Activated T-cell treated with anti-CD3 and anti-CD28 coated beads, Interleukin-2, amount 50 U/mL, for 72 hours (primary cell): ENCODE measurements at places on chromosomes 16 and 17. TPM values are rescaled to one million over a fixed set of nuclear protein-coding genes. Genes with fewer than 3 reads are reported as not detected.

The MAZ gene
- total RNA-seq: 329 TPM

GRCh38 chr16:88631384-88631783 is 7.0 kb upstream of the IL17C start:
- DNase-seq: no peak

GRCh38 chr16:17414421-17414820 is 56.3 kb downstream of the XYLT1 start:
- peak; percentile 55 for DNase-seq

DNA sequence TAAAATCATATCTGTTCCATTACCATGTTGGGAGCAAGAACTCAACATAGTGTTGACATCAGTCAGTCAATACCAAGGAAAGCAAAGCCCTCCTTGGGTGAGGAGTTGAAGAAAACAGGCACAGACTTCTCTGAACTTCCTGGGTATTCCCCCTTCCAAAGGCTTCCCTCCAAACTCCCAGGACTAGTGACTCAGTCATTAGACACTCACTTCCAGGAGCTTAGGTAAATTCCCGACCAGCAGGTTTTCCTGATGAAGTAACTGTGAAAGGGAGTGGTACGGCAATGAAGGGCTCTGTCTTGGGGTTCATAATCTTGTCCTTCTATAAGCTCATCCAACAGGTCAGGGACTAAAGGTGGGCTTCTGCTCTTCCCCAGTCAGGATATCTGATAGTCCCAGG is 293.8 kb upstream of the AXIN2 start:
- DNase-seq: no peak

DNA sequence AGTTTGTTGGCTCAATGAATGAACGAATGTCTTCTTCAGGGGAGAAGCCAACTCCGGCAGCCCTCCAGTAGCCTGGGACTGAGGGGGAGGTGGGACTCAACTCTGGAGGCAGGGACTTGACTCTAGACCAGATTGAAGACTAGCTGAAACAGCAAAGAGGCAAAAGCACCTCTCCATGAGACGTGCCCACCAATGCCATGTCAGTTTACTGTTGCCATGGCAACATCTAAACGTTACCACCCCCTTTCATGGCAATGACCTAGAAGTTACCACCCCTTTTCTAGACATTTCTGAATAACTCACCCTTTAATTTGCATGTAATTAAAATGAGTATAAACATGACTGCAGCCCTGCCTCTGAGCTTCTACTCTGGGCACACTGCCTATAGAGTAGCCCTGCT is 91.8 kb downstream of the ASIC2 start:
- DNase-seq: no peak

The CD300LB gene
- not detected for total RNA-seq

DNA sequence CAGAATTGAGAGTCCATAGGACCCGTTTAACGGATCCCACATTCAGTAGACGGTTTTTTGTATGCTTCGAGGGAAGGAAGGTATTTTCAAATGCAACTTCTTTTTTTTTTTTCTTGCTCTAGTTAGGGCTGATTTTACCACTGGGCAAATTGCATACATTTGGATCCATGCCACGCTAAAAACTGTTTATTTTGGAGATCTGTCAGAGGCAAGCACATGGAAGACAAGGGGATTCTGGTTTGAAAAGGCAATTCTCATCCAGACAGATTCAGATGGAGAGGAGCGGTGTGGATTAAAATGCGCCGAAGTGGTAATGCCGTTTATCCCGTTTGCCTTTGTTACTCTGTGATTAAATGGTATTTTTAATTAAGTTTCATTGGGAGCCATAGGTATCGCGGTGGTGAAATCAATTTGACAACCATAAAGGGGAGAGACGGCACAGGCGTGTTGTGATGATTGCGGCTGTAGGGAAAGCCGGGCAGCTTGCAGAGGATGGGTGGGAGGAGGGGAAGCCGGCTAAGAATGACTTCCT is 170.4 kb downstream of the IRX3 start:
- DNase-seq: no peak

The HSD17B2 gene
- not detected for total RNA-seq

The ABCC6 gene
- total RNA-seq: not detected

The CRYBA1 gene
- not detected for total RNA-seq

GRCh38 chr17:45234641-45235415 is 13.1 kb downstream of the FMNL1 start:
- DNase-seq: peak; percentile 59

The NPIPA3 gene
- total RNA-seq: 3.1 TPM

GRCh38 chr16:88430524-88431446 is 22.3 kb upstream of the ZFPM1 start:
- peak; percentile 68 for DNase-seq

DNA sequence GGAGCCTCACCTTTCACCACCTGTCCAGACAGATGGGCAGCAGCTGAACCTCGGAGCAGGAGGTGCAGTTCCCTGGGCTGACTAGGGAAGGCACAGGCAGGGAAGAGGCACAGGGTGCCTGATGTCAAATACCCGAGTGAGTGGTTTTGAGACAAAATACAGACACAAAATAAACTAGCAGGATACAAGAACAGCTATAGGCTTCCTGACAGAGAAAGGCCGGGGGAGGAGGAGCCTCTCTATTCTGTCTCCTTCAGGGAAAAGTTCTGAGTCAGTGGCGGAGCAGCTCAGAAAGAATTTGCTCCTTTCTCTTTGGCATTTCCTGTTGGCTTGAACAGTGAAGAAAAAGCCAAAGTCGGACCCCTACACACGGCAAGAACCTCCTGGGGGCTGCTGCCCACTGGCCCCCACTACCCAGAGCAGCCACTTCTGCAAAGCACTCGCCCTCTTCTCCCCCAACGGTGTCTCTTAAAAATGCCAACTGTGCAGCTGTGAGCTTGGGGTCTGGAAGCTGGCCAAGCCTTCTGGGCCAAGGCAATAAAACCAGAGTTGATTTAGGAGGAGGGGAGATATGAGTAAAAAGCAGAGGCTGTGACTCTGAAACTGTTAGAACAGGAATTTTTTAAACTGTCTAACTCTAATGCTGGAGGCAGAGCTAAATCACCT is 14.4 kb upstream of the FAAP100 start:
- no peak for DNase-seq

The ADAD2 gene
- 0.43 TPM for total RNA-seq

The NLRC5 gene
- 239 TPM for total RNA-seq

- DNase-seq: peak; percentile 67
These were observed 521 bp downstream of the ATMIN start for GRCh38 chr16:81035975-81036750.

DNA sequence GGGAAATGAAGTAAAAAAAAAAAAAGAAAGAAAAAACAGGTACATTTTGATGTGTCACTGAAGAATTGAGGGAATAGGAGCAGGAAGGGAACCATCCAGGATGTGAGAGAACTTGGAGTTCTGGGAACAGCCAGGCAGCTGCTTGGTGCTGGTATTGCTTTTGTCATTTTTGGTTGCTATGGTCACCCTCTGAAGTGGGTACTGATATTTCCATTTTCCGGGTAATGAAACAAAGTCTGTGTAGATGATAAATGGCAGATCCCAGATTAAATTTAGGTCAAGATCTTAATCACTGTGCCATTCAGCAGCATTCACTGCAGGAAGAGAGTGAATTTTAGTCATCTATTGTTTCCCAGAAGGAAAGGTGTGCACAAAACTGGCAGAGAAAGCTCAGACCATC is 93.6 kb downstream of the ABCA8 start:
- no peak for DNase-seq

DNA sequence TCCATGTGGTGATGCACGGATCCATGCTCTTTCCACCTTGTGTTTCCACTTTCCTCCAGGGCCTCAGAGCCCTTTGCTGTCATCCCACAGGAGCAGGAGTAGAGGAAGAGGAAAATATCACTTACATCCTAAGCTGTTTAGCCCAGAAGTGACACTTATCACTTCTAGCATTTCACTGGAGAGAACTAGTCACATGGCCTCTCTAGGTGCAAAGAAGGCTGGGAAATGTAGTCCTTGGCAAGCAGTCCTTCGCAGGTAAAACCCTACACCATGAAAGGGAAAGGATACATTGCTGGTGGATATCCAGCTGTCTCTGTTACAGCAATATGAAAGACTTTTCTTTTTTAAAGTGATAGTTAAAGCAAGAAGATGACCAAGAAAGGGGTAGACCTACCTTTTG is 185.9 kb downstream of the RGS9 start:
- DNase-seq: no peak

- no peak for DNase-seq
These were observed 627.4 kb downstream of the KCNJ2 start for GRCh38 chr17:70796757-70797156.

DNA sequence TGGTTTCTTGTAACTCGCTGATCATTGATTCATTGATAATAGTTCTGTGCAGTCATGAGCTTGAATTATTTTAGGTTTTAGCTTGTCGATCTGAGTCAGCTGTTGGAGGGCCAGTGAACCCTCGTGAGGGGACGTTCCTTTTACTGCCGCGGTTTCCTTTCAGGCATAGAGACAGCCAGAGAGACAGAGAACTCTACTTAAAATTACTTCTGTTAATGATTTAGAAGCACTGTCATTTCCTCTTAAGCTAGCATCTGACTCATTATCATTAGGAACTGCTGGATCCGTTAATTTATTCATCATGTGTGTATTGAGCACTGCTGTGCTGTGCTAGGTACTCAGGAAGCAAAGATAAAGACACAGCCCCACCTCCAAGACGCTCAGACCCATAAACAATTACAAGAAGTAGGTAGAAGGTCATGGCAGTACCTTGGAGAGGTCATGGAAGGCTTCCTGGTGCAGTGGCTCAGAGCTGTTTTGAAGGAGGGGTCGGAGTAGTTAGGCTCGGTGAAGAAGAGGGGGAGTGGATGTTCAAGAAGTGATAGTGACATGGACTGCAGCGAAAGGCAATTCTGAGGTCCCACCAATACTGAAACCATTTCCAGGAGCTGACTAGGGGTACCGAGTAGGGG is 3.3 kb downstream of the PGS1 start:
- peak; percentile 56 for DNase-seq

DNA sequence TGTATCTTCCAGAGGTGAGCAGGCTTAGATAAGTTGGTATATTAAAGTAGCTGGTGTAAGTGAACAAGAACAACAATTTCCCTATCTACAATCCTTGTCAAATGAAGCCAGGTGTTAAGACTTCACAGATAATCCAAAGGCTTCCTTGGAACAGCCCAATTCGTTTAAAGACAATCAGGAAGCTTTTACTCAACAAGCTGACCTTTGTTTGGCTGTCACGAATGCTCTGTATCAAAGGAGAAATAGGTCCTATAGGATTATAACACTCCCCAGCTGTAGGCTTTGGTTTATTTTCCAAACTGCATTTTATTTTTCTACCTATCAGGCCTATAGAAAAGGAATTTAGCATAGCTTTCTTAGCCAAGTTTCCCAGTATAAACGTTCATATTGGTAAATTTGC is 766.5 kb upstream of the GOT2 start:
- DNase-seq: no peak

- DNase-seq: no peak
These were observed 11.2 kb upstream of the SLC47A2 start for GRCh38 chr17:19727501-19728078.

The ABCA10 gene
- total RNA-seq: 2.0 TPM

DNA sequence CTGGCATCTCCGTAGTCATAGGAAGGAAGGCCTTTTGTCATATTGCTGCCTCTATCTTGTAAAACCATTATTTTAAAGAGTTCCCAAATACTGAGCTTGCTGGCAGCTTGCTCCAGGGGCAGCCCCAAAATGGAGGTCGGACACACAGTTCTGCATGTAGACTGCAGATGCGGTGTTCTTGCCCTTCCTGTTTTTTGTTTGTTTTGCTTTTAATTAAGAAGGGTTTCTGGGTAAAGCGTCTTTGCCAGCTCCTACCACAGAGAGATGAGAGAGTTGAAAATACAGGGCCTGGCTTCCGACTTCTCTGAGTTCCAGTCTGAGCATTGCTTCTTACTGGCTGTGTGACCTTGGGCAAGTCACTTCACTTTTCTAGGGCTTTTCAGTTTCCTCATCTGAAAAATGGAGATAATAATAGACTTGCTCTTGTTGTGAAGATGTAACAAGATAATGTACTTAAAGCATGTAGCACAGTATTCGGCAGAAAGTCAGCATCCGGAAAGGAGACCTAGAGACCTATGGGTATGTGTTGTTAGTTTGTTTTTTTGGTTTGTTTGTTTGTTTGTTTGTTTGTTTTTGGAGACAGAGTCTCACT is 67.8 kb upstream of the GSE1 start:
- DNase-seq: no peak

- DNase-seq: no peak
These were observed 129.8 kb downstream of the ZNF423 start for GRCh38 chr16:49726155-49726554.

DNA sequence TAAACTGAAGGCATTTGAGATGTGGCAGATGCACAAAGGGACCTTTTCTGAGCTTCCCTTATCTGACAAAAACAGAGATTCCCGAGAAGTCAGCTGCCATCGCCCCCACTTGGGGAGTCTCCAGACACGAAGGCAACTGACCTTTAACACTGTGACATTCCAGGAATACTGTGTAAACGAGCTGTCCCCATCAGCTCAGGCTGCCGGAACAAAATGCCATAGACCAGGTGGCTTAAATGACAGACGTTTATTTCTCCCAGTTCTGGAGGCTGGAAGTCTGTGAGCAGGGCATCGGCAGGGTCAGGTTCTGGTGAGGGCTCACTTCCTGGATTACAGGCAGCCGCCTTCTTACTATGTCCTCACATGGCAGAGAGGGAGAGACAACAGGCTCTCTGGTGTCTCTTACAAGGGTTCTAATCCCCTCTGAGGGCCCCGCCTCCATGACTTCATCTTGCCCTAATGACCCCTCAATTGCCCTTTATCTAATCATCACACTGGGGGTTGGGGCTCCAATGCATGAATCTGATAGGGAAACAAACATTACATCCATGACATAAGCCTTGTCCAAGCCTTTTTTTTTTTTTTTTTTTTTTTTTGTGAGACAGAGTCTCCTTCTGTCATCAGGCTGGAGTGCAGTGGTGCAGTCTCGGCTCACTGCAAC is 178.5 kb upstream of the RPL38 start:
- no peak for DNase-seq

- DNase-seq: no peak
These were observed 4.0 kb upstream of the PHOSPHO1 start for GRCh38 chr17:49234509-49235080.

DNA sequence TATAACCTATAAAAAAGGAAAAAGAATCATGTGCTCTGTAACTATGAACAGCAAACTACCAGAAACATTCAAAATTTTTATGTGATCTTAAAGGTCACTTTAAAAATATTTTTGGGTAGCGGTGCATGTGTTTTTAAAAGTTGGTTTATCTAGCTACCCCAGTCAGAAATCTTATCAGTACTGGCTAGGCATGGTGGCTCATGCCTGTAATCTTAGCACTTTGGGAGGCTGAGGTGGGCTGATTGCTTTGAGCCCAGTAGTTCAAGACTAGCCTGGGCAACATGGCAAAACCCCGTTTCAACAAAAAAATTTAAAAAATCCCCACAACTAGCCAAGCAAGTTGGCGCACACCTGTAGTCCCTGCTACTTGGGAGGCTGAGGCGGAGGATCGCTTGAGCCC is 3.7 kb downstream of the CAPNS2 start:
- no peak for DNase-seq

- no peak for DNase-seq
These were observed 28.4 kb upstream of the SLC25A19 start for GRCh38 chr17:75317671-75318070.

- DNase-seq: no peak
These were observed 265.1 kb downstream of the WWOX start for GRCh38 chr16:78364556-78364880.
